ENCODE measurements at places on chromosomes 7 and 10.

DNA sequence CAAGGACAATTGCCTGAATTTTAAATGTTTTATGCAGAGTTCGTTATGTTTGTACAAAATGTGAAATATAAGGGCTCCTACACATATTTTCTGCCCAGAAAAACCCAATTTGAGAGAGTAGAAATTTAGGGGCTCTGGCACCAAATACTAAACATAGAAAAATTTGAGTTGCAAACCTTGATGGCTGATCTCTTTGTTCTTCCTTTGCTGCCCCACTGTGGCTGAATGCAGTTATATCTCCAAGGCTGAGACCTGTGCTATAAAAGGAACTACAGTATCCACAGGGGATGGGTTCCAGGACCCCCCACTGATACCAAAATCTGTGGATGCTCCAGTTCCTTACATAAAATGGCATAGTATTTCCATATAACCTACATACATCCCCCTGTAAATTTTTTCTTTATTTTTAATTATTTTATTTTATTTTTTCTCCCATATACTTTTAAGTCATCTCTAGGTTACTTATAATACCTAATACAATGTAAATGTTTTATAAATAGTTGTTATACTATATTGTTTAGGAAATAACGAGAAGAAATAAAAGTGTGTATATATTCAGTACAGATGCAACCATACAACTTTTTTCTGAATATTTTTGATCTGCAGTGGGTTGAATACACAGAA, 22.5 kb downstream of the CFAP43 start:
- DNase-seq = no peak

DNA sequence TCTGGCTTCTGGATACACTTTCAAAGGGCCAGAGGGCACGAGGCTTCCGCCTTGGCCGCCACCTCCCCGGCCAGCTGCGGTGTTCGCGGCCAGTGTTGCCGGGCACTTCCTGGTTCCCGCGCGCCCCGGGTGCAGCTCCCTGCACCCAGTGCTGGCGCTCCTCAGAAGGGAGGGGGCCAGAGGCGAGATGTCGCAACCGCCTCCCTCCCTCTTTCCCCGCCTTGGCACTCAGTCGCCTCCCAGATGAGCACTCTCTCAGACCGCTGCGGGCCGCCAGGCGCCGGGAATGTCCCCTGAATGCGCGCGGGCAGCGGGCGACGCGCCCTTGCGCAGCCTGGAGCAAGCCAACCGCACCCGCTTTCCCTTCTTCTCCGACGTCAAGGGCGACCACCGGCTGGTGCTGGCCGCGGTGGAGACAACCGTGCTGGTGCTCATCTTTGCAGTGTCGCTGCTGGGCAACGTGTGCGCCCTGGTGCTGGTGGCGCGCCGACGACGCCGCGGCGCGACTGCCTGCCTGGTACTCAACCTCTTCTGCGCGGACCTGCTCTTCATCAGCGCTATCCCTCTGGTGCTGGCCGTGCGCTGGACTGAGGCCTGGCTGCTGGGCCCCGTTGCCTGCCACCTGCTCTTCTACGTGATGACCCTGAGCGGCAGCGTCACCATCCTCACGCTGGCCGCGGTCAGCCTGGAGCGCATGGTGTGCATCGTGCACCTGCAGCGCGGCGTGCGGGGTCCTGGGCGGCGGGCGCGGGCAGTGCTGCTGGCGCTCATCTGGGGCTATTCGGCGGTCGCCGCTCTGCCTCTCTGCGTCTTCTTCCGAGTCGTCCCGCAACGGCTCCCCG, at the start of gene FFAR4:
FFAR4 (plus strand) TSS at position 231 of the 842 bp plus-strand sequence; CDS start at position 287, 56 bp downstream.
- DNase-seq = no peak

DNA sequence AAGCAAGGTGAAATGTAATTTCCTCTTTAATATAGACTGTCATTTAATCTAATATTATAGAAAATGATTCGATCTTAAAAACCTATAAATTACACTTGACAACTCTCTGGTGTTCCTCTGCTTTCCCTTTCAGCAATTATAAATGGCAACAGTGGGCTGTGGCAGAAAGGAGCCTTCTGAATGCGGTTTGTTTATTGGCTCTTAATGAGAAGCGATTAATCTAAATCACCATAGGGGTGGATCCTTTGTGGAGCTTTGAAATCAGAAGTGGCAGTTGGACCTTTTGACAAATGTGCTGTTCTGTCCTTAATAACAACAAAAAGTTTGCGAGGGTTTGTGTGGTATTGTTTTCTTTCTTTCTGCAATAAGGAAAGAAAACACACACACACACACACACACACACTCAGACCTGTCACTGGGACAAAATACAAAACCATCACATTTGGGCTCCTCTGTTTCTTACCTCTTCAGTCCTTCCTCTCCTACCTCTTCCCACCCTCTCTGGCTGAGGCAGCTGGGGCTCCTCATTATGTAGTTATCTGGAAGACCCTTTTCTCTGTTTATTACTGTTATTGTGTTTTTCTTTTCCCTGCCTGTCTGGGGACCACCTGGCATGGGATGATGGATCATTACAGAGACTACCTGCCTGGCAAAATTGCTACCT, 316.2 kb downstream of the SORCS3 start:
- no peak for DNase-seq

GRCh38 chr10:8800426-8800825, 745.9 kb downstream of the GATA3 start:
- no peak for DNase-seq

DNA sequence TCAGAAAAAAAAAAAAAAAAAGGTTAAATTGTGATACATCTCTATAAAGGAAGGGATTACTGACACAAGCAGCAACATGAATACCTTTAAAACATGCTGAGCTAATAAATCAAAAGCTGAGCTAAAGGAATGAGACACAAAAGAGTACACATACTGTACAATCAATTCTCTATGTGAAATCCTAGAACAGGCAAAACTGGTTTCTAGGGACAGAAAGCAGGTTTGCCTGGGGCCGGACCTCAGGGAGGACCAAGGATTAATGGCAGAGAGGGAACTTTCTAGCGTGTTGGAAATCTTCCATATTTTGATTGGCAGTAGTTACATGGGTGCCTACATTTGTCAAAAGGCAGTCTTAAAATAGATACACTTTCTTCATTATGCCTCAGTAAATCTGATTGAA, 52.5 kb downstream of the KLRG2 start:
- DNase-seq = no peak

DNA sequence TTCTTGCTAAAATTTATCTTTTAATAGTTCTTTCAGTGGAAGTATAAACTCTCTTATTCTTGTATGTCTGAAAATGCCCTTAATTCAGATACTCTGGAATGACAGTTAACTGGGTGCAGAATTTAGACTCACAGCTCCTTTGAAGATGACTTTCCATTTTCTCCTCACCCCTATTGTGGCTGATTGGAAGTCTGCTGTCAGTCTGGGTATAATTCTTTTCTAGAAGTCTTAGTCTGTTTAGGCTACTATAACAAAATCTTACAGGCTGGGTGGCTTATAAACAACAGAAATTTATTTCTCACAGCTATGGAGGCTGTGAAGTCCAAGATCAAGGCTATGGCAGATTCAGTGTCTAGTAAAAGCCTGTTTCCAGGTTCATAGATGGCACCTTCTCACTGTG, 145.2 kb upstream of the GDF10 start:
- no peak for DNase-seq

DNA sequence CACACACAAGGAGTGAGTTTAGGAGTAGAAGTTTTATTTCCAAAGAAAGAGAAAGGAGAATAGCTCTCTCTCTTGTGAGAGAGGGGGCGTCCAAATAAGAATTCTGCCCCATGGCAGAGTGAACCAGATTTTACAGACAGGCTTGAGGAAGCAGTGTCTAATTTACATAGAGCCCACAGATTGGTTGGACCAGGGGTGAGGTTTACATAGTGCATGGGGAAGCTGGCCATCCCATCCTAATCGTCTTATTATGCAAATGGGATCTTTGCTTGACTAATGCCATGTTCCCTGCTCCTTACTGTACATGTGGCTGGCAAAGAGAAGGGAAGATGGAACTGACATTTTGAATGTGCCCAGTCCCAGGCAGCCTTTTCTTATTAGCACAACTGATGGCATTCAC, 60.0 kb upstream of the ACSM6 start:
- no peak for DNase-seq

DNA sequence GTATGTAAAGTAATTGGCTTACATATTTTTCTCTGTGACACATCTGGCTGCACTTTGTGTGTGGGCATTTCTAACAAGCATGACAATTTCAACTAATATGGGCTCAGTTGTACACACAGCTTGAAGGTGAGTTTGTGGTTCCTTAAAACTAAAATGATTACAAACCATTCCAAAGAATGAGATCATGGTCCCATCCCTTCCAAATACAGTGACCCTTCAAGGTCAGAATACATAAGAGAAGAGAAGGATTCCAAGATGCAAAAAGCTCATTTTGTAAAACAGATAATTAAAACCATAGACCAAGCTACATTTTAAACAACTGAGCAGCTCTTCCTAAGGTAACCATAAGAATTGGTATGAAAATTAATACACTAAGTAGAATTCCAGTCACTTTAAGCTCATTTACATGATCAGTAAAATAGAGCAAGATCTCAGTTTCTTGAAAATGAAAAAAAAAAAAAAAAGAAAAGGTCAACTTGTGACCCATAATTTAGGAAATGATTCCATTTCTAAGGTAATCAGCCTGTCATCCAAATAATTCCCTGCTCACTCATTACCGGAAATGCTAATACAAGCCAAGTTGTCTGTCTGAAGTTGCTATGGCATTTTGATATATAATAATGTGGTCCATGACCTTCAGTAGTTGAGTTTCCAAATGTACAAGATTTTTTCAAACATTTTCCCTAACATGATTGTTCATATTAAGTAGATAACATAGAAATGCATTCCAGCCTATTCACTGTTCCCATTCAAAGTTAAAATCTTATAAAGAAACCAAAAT, 688.5 kb downstream of the PARD3 start:
- DNase-seq = no peak

GRCh38 chr7:110960811-110961210, 130.1 kb upstream of the LRRN3 start:
- DNase-seq = no peak

DNA sequence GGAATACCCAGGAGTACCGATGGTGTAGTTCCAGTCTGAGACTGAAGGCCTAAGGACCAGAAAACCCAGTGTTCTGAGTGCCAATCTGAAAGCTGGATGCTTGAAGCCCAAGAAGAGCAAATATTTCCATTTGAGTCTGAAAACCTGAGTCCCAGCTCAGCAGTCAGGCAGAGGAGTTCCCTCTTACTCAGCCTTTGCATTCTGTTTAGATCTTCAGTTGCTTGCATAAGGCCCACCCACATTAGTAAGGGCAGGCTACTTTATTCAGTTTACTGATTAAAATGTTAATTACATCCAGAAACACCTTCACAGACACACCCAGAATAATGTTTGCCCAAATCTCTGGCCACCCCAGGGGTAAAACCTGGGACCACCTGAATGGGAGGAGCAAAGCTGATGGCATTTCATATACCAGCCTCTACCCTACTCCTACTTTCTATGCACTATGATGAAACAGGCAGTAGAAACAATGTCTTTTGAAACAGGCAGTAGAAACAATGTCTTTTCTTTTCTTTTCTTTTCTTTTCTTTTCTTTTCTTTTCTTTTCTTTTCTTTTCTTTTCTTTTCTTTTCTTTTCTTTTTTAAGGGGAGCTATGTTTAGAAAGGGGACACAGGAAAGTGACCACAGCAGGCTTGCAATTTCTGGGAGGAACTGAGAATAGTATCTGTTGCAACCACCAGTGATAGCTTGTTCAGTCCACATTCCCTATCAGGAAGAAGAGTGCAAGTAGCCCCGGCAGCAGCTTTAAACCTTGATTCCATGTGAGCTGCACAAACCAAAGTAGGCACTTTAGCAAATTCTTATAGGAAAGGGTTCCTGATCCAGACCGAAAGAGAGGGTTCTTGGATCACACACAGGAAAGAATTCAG, 30.6 kb downstream of the FAM237B start:
- DNase-seq = no peak

DNA sequence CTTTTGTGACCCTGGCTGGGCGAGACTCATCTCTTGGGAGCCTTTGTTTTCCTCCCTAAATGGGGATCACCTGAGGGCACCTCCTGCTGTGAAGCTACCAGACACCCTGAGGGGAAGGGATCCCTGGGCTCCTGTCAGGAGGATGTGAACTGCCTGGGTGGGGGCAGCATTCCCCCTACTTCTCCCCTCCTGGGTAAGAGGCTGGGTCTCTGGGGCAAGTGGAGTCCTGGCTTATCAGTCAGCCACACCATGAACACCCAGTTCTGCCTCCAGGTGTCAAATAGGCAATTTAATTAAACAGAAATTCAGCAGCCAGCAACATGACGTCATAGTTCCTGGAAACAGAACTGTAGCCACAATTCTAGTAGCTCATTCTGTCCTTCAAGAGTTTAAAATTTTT, 97.7 kb upstream of the RET start:
- DNase-seq = no peak

DNA sequence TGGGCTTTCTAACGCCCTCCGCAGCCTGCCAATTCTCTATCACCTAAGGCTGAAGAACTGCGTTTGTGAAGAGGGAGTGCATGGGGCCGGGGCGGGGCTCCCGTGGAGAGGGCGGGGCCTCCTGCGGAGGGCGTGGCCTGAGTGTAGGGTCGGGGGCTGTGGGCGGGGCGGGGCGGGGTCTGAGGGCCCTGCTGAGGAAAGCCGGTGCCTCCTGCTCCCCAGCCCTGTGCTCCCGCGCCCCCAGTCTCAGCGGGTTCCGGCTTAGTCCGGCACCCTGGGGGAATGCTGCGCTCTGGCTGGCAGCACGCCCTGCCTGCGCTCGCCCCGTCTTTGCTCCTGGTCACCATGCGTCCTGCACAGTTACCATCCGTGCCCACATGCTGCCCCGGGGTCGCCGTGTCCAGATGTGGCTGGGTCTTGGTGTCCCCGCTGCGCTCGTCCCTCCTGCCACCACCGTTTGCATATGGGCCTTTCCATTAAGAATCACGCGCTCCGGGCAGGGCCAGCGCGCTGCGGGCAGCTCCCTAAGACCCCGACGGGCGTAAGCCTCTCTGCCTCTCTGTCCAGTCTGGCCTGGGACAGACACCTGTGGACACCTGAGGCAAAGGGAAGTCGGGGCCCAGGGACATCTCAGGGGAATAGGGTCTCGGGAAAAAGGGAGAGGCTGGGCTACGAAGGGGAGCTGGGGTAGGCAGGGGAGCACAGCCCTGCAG, 144.0 kb upstream of the RET start:
- DNase-seq = peak; percentile 50

- peak; percentile 0 for DNase-seq
These were observed 102.5 kb upstream of the APBB1IP start for GRCh38 chr10:26335574-26336093.

- DNase-seq = peak; percentile 7
These were observed 105.8 kb downstream of the ARHGAP21 start for GRCh38 chr10:24617771-24618396.

DNA sequence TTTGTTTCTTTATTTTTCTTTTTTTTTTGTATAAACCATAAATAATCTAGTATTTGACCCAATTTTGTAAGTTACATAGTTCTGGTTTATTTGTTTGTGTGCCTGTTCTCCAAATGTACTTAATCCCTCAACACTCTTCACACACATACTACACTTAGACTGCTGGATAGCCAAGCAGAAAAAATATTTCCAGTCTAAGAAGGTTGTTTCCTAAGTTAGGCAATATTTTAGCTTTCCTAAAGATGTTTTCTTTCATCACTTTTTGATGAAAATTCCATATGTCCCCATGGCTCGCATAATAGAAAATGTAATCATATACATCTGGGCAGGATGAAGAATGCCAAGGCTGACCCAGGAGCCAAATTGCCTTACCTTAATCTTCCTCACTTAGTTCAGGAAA, 105.3 kb downstream of the PPP1R3A start:
- DNase-seq = no peak

Data from stimulated activated CD4-positive, alpha-beta T cell treated with anti-CD3 and anti-CD28 coated beads, TNF-alpha, amount 100 ng/mL, for 4 hours (primary cell).